ENCODE measurements at places on chromosomes 6 and 20.

DNA sequence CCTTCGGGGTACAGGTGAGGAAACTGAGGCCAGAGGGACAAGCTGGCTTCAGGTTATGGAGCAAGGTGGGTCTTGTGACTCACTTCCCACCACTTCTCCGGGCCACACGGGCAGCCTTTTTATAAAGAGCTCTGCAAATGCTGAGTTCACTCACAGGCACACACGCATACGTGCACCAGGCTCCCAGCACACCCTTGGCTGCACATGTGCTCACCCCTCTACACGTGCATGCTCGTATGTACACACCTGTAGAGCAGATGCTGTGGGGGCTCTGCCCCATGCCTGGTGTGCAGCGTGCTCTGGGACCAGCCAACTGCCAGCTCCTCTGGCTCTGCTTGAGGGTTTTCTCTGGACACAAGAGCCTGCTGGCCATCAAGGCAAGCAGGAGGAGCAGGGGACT lies 29.1 kb downstream of the VSTM2L start:
- ATAC-seq, result no peak

DNA sequence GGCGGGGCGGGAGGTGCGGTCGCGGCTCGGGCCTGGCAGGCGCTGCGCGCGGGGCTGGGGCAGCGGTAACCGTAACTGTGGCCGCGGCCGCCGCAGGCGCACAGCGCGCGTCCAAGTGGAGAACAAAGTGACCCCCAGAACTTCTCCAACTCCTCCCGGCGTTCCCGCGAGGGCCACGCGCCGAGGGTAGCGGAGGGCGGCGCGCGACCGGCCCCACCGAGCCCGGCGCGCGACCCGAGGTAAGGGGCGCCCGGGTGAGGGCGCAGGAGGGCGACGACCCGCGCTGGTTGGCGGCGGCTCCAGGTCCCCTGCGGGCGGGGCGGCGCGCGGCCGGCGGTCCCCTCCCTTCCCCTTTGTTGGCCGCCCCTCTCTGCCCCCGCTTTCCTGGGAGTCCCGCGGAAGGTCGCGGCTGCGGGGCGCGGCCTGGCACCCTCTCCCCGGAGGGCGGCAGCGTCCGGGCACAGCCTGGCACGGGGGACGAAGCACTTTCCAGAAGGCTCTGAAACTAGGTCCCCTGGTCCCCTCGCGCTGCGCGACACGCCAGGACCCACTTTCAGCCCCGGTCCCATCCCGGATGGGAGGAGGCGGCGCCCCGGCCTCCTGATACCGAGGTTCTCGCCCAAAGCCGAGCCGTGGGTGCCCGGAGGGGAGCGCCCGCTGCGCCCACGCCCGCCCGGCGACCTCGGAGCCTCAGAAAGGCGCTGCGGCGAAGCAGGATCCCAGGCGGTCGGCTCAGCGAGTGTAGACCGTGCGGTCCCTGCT lies at the start of gene TIAM2:
TSS of gene TIAM2 (plus strand) at position 62 of the 762 bp plus-strand sequence. CDS start 133,909 bp downstream, outside the sequence.
- ATAC-seq, result peak; percentile 25

DNA sequence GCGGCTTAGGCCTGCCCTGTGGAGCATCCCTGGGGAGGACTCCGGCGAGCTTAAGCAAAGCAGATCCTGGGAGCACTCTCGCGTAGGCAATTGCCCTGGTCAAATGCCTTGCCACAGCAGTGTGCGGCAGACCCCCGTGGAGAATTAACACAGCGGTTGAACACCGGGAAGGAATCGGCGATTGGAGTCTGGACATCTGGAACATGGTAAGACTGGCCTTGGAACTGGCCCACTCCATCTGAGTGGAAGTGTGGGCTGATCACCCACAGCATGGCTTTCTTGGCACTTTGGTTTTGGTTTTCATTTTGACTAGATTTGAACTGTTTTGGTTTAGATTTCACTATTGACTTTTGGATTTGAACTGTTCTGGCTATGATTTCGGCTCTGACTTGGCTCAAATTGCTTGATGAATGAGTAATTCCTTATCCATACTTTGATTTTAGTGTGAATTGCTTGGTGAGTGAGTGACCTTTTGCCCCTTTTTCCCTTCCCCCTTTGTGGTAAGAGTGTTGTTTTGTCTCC lies 300.7 kb downstream of the RNGTT start:
- no peak for ATAC-seq

GRCh38 chr6:133466680-133467079 lies 225.5 kb downstream of the EYA4 start:
- no peak for ATAC-seq

GRCh38 chr20:48983423-48984400 lies 62.2 kb downstream of the ARFGEF2 start:
- ATAC-seq, result no peak

- no peak for ATAC-seq
These were observed 65.2 kb downstream of the GTF2H5 start for GRCh38 chr6:158233214-158233795.

- peak; percentile 70 for ATAC-seq
These were observed 29.9 kb upstream of the ZNF184 start for GRCh38 chr6:27502508-27503435.

- peak; percentile 79 for ATAC-seq
These were observed 558 bp downstream of the XKR7 start for GRCh38 chr20:31968291-31969126.

- no peak for ATAC-seq
These were observed 31.3 kb upstream of the MRAP2 start for GRCh38 chr6:84002226-84002625.

DNA sequence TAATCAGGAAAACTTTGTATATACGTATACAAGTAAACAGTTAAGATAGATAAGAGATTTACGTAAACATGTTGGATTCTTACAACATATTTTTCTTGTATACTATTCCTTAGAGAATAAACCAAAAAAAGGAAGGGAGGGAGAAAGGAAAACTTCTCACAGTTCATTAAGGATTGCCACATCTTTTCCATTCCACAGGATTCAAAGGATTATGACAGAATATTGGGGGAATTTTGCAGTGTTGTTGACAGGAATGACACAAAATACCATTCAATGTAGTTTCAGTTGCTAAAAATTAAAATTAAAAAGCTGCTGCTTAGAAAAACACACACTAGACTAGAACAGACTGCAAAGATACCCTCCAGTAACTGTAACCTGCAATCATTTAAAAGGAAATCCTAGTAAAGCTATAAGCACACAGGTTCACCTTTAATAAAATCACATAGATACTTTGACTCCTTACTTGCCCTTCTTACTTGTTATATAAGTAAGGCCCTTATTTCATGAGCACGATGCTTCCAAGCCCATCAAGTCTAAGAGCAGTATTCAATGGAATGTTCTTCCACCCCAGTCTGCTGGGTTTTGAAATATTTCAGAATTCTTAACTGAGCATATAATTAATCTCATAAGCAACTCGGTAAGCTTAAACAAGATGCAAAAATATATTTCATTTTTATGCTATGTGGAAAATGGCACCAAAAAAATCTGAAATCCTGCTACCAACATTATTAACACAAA lies 107.8 kb downstream of the SMLR1 start:
- no peak for ATAC-seq

DNA sequence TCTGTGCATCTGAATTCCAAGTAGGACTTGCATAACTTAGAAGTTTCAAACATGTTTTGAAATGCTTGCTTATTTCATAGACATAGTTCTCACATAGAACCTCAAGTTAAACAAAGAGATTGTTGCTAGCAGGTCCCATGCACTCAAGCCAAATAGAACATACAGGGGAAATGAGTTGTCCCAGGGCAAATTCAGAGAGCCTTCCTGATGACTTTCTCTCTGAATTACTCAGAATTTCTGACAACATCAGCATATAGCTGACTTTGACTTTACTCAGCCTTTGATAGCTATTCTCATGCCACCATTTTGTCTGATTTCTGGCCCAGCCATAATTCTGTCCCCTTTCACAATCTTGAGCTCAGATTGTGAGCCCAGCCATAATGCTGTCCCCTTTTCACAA lies 333.2 kb upstream of the PLCB4 start:
- no peak for ATAC-seq

GRCh38 chr6:46090115-46091079 lies 39.4 kb upstream of the ENPP4 start:
- ATAC-seq, result no peak
